ENCODE measurements at places on chromosomes 5 and 9.

DNA sequence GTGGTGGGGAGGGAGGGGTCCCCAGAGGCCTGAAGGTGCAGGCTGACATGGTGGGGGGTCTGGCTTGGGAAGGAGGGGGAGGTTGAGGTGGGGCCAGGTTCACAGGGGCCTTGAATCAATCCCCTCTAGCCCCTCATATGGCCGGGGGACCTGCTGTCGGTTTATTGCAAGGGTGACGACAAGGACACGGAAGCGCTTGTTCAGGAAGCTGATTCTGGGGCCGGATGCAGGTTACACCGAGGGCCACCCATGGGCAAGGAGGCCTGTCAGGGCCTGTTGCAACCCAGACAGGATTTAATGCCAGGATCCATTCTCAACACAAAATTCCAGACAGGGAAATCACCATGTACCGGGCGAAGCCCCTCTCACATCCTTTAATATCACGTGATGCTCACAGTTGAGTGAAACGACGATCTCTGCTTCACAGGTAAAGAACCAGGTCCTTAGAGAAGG is 41.6 kb upstream of the SYNPO start:
- DNase-seq, result no peak

- no peak for DNase-seq
These were observed 188.0 kb downstream of the CARTPT start for GRCh38 chr5:71907001-71907588.

GRCh38 chr9:79778581-79778980 is 206.8 kb downstream of the TLE4 start:
- no peak for DNase-seq

- no peak for DNase-seq
These were observed 3.4 kb upstream of the CLINT1 start for GRCh38 chr5:157862183-157862851.

GRCh38 chr5:35067985-35068384 is 20.2 kb upstream of the AGXT2 start:
- DNase-seq, result no peak
